Stimulated activated CD8-positive, alpha-beta memory T cell treated with anti-CD3 and anti-CD28 coated beads, Interleukin-4, amount 100 ng/mL, for 4 hours (primary cell): ENCODE measurements at places on chromosomes 2 and 18.

DNA sequence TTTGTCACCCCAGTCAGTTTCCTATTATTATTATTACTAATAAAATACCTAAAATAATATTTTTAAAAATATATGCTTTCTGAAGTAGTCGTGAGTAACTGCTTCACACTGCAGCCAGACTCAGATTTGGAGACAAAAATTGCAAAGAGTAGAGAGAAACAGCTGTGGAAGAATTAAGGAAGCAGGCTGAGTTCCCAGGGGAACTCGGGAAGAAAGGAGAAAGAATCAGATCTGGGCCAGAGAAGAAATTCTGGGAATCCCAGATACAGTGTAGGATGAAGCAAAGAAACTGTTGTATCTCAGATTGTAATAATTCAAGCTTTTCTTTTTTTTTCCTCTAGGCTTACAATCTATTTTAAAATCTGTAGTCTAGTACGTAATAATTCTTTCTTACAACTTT, 182.3 kb downstream of the FTCDNL1 start:
- no peak for DNase-seq

DNA sequence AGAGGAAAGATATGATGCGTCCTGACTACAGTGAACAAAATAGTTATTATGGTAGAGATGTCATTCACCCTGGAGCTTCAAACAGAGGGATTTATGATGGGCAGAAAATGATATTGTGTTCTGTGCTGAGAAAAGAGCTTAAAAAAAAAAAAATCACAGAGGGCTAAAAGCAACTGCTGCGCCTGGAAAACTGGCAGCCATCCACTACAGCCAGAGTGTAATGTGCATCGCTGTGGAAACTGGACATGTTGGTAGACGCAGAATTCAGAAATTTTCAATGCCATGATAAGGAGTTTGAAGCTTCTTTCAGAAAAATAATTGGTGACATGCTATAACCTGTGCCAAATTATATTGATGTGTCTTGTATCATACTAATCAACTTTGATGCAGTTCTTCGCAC, 122.9 kb upstream of the SOX11 start:
- no peak for DNase-seq

DNA sequence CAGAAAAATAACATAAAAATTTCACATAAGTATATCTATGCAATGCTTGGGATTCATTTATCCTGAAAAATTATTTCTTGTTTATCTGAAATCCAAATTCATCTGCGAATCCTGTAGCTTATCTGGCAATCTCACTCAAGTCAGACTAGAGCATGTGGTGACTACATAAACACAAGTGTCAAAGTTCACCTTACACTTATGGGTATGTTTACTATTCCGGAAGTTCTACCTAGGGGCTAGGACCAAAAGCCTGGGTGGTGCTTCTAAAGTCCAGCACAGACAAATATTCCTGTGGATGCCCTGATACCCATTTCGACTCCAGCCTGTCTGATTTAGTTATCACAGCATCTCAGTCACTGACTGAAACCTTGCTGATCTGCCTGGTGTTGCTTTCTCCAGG, 364.0 kb downstream of the METTL4 start:
- no peak for DNase-seq

DNA sequence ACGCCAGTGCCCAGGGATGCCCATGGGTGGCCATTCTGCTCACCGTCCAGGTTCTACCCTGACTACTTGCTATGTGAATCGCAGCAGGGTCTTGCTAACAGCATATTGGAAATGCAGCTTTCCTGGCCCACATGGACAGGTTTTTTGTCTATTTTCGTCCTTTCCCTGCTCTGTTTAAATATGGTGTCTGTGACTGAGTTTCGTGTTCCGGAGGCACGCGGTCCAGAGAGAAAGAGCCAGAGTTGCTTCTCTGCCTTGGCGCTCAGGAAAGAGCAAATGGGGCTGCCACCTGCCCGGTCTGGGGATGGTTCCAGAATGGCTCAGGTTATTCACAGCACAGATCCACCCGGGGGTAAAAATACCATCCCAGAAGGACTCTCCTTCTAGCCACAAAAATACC, 456.2 kb downstream of the BCL11A start:
- no peak for DNase-seq

- DNase-seq = no peak
These were observed 318.1 kb downstream of the TRIB2 start for GRCh38 chr2:13034861-13035260.

GRCh38 chr2:32715981-32716380, 88.1 kb downstream of the TTC27 start:
- no peak for DNase-seq

GRCh38 chr2:219519526-219519916, 5.2 kb downstream of the ASIC4 start:
- DNase-seq = no peak

DNA sequence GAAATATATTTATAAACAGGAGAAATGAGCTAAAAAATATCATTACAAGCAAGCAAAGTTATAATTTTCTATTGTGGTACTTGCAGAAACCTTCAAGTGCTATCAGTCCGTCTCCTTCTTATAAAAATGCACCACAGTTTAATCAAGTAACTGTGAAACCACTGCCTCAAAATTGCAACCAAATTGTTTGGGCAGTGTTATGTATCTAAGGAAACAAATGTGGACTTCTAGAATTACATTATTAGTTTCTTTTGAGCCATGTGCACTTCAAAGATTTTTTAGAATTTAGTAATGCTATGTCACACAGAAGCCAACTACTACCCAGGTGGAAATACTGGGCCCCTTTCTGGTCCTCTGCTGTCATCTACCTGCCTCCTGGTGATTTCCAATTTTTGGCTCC, 495.6 kb downstream of the NYAP2 start:
- DNase-seq = no peak

GRCh38 chr2:44211183-44211582, 42.5 kb downstream of the PPM1B start:
- DNase-seq = no peak

DNA sequence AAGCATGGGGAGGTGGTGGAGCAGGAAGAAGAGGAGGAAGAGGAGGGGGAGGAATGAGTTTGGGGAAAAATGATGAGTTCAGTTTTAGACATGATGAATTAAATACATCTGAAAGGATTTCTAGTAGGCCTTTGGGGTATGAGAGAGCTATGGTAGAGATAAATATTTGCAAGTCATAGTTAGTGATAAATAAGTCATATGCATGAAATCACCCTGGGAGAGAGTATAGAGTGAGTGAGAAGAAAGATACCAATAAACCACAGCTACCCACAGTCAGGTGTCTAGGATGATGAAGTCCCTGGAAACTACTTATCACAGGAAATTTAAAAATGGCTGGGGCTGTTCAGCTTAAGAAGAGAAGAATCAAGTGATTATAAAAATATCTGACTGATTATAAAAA, 240.5 kb downstream of the RDH14 start:
- no peak for DNase-seq

GRCh38 chr2:84494070-84494469, 22.2 kb upstream of the DNAH6 start:
- no peak for DNase-seq

DNA sequence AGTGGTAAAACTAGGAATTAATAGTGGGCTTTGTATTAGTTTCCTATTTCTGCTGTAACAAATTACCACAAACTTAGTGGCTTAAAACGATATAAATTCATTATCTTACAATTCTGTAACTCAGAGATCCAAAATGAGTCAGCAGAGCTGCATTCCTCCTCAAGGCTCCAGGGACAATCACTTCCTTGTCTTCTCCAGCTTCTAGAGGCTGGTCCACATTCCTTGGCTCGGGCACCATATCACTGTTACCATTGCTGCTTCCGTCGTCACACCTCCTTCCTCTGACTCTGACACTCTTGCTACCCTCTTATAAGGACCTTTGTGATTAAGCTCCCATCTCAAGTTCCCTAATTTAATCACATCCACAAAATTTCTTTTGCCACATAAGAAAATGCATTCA, 567.8 kb upstream of the KLHL29 start:
- DNase-seq = no peak

DNA sequence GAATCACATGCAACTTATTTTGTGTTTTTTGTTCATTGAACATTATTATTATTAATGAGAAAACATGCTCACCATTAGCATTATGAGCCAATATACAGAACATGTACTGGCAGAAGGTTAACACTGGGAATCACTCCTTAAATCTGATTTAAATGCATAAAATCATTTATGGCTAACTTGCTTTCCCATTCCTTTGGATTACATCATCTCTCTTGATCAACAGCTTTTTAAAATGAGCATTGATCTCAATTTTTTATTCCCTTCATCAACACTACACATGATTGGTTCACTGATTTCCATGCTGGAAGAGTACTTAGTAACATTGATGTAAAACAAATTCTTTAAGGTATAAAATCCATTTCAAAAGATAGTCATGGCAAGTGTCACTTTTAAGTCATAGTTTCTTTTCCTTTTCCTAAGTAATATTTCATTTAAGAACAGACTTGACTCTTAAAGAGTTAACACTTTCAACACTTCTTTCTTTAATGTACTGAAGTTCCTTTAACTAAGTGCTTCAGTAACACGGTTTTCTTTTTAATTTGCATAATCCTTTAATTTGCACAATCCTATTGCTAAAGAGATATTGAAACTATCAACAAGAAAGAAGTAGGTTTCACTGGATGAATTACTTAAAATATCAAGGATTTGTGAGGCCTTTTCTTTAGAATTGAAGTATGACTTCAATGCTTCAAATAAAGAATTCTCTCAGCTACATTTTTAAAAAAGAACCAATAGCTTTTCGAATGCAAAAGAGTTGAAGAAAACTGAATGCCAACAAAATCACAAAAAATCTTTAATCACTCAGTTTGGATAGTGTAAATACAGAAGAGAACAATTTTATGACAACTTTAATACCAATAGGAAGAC, 24.9 kb upstream of the BUB1 start:
- DNase-seq = no peak

DNA sequence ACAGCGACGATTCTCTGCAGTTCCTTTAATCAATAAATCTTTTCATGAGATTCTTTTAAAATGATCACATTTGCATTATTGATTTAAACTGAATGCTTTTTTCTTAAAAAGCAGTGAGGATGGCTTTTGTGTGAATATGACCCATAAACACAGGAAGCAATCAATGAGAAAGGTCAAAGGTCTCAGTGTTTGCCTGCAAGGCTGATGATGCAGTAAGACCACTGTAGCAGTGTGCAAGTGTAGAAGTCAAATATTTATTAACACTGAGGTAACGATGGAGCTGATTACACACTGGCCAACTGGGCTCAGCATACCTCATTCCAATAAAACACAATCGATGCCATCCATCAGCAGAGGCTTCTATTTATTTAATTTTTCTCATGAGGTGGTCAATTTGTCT, 633.5 kb downstream of the DCDC2C start:
- no peak for DNase-seq

- DNase-seq = no peak
These were observed 1.6 kb downstream of the MOCOS start for GRCh38 chr18:36188916-36189315.

DNA sequence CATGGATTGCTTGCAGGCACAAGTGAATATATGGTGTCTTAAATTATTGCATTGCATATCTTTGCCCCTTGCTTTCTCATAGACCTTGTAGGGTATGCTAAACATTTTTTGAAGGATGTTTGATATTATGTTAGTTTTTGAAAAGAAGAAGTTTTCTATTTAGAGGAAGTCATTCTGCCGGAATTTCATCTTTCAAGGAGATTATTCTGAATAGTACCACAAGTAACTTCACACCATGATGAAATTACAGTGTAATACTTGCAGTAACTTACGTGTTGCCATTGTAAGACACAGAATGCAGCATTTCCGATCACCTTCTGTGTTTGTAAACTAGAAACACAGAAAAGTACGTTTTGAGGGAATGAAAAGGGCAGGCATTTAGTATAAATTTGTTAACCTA, 71.9 kb downstream of the ACVR2A start:
- no peak for DNase-seq

DNA sequence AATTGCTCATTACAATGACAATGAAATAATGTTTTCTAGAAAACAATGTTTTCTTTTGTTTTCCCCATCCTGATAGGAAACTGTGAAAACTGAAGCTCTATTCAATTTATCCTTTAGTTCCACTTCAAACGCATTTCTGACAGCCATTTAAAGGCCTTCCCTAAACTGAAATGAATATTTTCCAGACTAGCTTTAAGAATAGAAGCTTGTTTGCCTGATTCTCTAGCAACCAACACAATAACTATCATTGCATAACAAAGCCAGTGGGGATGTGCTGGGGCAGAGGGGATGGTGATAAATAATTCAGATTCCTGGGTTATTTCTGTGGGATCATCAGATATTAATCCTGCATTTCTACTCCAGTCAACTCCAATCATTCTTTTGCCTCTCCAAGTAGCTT, 427.1 kb downstream of the RND3 start:
- no peak for DNase-seq

DNA sequence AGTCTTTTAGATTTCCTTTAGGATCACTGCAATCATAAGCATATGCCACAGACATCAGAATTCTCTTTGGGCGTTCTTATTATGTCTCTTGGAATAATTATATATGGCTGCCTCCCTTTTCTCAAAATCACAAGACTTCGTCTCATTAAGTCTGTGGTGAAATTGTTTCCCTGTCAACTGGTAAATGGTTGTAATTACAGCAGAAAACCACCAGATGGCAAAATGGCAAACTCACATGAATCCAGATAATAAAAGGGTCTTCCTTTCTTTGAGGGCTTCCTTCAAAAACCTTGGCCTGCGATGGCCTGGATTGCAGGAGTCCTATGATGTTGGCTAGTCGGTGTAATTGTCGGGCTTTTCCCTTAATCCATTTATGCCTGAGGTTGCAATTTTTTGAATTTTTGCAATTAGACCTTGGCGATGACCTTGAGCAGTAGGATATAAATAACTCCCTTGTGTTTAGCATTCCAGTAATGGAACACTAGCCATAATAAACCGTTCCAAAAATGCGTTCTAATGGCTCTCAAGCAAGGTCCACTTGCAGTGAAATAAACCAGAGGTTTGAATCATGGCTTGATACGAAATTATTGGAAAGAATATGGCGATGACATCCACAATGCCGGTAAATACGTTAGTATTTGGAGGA, 656.4 kb downstream of the MBD2 start:
- no peak for DNase-seq

DNA sequence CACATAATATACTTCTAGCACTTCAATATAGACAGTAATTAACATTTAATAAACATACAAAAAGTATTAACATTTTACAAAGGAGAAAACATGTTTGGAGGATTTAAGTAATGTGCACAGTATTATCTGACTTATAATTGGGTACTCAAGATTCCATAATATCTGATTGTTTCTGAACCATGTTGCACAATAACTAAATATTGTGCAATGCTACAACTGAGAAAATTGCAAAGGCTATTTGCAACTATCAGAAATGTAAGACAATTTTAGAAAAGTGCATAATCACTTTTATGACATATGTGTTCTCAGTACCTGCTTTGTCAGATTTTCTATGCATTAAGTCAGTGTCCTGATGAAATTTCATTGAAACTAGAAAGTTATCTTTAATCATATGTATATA, 934.6 kb downstream of the SOCS6 start:
- DNase-seq = no peak

GRCh38 chr2:18423636-18424035, 136.8 kb downstream of the RDH14 start:
- DNase-seq = no peak

- no peak for DNase-seq
These were observed 300.6 kb downstream of the AFF3 start for GRCh38 chr2:99841749-99842148.
